Epithelial cell of esophagus (primary cell): ENCODE measurements at places on chromosomes 12 and 14.

GRCh38 chr12:77923882-77924281 is 93.2 kb downstream of the NAV3 start:
- DNase-seq, result no peak

DNA sequence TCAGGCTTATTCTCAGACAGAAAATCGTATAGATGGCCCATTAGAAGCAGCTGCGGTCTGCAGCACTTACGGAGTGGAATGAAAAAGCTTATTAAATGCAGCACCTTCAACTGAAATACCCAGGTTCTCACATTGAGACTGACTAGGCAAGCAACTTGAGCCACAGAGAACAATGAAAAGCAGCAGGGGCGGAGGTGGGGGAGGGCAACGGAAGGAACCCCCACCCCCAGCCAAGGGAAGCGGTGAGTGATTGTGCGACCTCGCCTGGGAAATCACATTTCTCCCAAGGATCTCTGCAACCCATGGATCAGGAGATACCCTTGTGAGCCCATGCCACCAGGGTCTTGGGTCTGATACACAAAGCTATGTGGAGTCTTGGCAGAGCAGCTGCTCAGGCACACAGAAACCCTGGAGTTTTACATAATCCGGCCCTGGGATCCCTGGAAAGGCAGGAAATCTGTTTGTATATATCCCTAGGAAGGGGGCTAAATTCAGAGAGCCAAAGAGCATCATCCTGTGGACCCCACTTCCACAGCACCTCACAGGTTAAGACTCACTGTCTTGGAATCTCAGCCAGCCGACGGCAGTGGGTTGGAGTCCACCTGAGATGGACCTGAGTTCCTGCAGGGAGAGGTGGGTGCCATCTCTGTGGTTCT is 38.1 kb downstream of the PZP start:
- DNase-seq, result no peak

GRCh38 chr14:83870546-83871270 is 1659.2 kb upstream of the FLRT2 start:
- DNase-seq, result no peak

DNA sequence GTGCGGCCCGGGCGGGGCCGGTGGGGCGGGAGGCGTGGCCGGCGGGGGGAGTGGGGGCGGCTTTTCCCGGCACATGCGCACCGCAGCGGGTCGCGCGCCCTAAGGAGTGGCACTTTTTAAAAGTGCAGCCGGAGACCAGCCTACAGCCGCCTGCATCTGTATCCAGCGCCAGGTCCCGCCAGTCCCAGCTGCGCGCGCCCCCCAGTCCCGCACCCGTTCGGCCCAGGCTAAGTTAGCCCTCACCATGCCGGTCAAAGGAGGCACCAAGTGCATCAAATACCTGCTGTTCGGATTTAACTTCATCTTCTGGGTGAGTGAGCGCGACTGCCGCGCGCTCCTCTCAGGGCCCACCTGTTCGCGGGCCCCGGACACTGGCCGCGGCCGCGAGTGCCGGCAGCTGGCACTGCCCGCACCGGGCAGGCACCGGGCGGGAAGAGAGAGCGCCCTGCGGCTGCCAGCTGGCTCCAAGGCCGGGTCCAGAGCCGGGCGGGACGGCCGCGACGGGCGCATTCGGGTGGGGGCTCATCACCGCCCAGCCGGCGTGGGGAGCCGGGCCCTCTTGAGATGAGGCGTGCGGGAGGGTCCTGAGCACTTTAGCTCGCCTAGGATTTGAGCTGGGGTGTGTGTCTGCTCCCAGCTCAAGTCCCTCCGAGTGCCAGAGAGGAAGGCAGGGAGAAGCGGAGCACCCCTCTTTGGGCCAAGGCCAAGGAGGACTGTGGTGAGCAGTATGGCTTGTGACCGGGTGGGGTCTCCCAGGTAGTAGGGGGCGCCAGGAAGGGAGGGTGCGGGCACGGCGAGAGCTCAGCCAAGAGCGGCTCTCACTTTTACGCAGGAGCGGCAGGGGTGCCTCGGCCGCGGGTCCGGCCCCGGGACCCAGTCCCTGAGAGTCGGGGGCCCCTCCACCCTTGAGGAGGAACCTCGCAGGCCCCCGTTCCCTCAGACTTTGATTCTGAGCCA is at the start of gene CD9:
Gene CD9 (plus strand): TSS at position 145 of the 957 bp plus-strand sequence. CDS start 100 bp downstream, at position 245.
- DNase-seq, result peak; percentile 74

GRCh38 chr12:124621296-124621660 is 53.9 kb upstream of the NCOR2 start:
- DNase-seq, result peak; percentile 75

DNA sequence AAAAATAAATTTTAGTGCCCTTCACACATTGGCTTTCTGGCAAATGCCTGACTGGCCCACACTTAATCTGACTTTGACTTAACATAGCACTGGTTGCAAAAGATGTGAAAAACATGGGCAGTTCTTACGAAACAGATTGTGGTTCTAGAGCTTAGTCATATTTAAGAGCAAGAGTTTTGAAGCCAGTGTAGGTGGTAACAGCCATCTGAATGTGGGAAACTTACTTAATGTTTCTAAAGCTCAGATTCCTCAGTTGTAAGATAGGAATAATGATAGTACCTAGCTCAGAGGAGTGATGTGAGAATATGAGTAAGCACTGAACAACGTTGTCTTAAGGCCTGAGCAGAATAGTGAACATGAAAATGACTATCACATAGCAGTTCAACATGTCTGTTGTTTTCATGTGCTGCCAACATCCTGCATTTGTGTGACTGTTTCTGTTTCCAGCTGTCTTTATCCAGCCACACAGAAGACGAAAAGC is 262.7 kb downstream of the SYT1 start:
- DNase-seq, result peak; percentile 87

DNA sequence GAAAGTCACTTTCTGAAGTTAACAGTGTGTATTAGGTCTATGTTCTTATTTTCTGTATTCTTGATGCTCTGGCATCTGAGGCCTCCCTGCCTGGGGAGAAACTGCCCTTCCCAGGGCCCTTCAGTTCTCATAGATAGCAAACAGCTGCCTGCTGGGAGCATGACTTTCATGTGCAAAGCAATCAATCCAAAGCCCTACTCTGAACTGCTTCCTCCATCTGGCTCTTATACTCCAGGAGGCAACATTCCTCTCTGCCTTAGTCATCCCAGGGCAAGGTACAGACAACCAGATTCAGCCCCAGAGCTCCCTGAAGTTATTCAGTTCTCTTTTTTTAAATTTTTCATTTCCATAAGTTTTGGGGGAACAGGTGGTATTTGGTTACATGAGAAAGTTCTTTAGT is 41.7 kb upstream of the RIN3 start:
- peak; percentile 87 for DNase-seq

- peak; percentile 18 for DNase-seq
Observed at GRCh38 chr12:11133816-11134215, 628 bp downstream of the TAS2R30 start.

GRCh38 chr14:80770114-80770908 is 171.2 kb downstream of the CEP128 start:
- DNase-seq, result peak; percentile 24

DNA sequence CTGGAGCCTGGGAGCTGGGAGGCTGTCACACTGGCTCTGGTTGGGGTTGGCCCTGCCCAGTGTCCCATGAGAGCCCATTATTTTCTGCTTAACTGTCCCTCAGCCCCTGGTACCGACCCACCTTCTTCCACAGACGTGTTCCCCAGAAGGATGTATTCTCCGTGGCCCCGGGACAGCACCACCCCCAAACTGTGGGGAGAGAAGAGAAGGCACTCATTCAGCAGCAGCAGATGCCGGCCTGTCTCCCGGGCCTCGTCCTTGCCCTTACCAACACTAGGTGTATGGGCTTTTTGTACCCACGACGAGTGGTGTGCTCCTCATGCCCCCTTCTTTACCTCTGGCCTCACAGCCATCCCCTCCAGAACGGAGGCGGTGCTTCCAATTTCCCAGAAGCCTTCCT is 38.1 kb downstream of the LRTM2 start:
- DNase-seq, result no peak

DNA sequence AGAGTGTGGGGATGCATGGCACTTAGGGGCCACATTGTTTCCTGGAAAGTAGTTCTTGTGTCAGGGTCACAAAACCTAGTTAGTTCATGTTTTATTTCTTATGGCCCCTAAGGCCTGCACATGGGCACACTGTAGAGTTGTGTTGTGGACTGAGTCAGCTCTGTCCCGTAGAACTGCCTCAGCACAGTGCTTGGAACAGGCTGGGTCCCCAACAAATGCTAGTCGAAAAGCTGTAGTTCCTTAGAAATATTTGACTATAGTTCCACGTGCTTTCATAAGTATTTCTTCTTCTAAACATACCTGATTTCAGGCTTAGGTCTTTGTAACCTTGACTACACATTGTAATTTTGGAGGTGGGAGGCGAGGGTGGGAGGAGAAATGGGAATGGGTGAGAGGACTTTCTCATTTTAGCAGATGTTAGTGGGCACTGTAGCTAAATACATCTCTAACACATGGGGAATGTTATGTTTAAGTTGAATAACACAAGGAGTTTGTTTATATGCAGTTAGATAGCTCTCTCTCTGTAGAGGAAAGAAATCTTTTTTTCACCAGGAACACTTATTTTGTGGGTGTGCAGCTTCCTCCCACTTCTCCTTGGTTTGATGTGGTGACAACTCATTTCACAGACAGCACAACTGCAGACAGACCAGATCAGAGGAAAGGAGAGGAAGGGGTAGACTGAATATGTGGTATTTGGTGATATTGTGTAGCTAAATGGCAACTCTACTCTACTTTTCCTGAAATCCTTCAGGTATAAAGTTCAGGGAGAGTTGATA is 39.5 kb upstream of the DACT1 start:
- no peak for DNase-seq

GRCh38 chr12:123106640-123107359 is 44.1 kb downstream of the PITPNM2 start:
- no peak for DNase-seq

- no peak for DNase-seq
Observed at GRCh38 chr14:41758011-41758665, 151.5 kb downstream of the LRFN5 start.

DNA sequence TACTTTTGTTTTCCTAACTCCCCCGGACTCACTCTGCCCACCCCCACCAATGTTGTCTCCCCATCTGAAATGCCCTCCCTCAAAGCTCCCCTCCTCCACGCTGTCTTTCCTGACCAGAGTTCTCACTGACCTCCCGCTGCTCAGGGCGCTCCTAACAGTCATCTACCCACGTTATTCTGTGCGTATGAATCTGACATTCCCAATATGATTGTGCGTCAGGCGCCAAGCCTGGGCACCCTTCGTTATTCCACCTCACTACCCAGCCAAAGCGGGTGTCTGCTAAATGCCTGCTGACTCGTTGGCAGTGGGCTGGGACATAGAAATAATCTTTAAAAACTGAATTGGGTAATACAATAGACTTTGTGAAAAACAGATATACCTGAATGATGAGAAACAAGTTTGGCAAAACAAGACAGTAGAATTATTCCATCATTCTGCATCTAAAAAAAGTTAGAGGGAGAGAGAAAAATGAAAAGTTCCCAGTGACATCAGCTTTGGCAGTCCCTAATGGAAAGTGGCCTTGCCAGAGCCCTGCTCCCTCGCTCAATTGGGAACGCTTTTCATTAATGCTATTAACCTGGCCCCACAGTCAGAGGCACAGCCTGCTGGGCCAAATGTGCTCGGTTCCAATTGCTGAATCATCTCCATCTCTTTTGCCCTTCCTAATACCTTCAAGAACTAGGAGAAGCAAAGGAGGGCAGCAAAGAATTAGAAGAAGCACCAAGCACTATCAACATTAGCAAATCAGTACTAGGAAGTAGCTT is 74.0 kb upstream of the PLXNC1 start:
- no peak for DNase-seq

- peak; percentile 52 for DNase-seq
Observed at GRCh38 chr12:75859868-75860267, 171.7 kb downstream of the PHLDA1 start.

GRCh38 chr12:109753959-109754358 is 40.3 kb downstream of the FAM222A start:
- no peak for DNase-seq

GRCh38 chr12:56878010-56878339 is 56.2 kb downstream of the SDR9C7 start:
- no peak for DNase-seq

DNA sequence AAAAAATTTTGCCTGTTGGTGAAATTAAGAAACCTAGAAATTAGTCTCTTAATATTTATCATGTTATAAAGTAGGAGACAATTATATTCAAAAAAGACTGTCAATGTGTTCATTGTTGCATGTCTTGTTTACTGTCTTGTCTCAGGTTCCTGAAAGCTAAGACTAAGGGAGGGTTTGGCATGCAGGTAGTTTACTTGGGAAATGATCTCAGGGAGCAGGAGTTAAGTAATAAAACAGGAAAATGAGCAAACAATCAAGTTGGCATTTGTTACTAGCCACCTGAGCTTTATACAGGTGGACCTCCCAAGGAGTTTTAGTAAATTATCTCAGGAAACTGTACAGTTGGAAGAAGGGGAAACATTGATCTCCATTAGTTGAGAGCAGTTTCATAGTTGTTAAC is 188.0 kb upstream of the MDGA2 start:
- DNase-seq, result no peak

- no peak for DNase-seq
Observed at GRCh38 chr14:71339650-71340415, 432.6 kb downstream of the PCNX1 start.

- no peak for DNase-seq
Observed at GRCh38 chr12:6978188-6978587, 7.5 kb downstream of the EMG1 start.

DNA sequence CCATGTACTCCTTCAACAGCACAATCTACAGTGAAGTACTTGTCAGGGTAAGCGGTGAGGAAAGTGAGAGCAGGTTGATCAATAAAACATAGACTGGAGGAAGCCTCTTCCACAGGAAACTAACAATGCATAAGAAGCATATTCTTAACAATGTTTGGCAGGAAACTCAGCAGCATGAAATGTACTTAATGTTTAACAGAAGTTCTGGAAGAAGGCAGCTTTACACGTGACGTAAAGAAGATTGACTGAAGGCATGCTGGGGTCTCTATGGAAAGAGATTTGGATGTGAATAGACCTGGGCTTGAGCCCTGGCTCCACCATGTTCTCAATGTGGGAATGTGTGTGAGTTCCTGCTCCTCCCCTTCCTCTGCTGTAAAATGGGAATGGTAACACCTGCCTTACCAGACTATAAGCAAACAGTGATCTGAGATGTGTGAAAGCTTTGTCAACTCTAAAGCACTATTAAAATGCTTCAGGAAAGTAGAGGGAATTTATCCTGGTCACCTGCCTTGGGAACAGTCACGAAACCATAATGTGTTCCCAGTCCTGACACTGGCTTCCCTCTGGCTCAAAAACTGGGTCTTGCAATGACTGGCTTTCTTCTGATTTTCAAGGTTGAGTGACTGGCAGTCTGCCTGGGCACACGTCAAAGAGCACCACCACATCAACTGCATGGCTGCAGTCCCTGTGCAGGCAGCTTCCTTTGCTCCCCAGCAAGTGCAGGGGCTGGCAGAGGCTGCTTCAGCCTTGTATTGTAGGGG is 384.6 kb downstream of the APAF1 start:
- DNase-seq, result no peak

GRCh38 chr12:131098178-131098981 is 144.7 kb downstream of the ADGRD1 start:
- no peak for DNase-seq

- peak; percentile 93 for DNase-seq
Observed at GRCh38 chr14:59482541-59483331, 1.5 kb downstream of the L3HYPDH start.

- no peak for DNase-seq
Observed at GRCh38 chr14:89540009-89540829, 123.2 kb upstream of the FOXN3 start.
